ENCODE measurements at places on chromosomes 1 and 21.

GRCh38 chr21:28602546-28602945 is 390.1 kb downstream of the LTN1 start:
- no peak for DNase-seq

- no peak for DNase-seq
These were observed 15.2 kb upstream of the LGALS8 start for GRCh38 chr1:236508593-236509027.

DNA sequence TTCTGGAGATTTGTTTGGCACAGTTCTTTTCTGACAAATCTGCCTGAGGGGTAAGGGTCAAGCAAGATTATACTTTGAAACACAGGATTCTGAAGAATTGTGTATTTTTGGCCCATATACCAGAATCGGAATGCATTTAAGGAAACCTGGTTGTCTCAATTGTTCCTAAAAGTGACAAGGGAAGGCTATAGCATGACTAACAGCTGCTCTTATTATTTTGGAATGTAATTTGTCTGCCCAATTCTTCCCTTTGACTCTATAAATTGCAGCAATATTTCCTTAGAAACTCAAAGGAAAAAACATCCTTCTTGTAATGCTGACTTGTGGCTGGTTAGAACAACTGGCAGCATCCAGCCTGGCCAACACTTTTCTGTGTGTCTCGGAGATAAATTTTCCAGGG is 15.8 kb upstream of the VCAM1 start:
- DNase-seq: no peak

DNA sequence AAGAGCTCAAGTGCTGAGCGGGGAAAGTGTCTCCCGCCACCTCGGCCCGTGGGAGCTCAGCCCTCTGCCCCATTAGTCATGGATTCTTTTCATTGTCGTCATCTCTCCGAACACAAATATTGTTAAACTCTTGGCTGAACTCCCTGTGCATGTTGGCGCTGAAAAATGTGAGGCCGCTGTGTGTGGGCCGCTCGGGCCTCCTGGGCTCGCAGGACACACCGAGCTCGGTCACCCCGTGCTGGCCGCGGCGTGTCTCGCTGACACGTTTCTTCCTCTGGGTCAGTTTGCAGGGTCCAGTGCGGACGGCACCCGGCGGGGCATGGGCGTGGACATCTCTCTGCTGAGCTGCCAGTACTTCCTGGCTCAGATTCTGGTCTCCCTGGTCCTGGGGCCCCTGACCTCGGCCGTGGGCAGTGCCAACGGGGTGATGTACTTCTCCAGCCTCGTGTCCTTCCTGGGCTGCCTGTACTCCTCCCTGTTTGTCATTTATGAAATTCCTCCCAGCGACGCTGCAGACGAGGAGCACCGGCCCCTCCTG is 25.6 kb downstream of the SLC45A1 start:
- DNase-seq: no peak

GRCh38 chr1:15803380-15803779 is 4.1 kb downstream of the UQCRHL start:
- peak; percentile 73 for DNase-seq

DNA sequence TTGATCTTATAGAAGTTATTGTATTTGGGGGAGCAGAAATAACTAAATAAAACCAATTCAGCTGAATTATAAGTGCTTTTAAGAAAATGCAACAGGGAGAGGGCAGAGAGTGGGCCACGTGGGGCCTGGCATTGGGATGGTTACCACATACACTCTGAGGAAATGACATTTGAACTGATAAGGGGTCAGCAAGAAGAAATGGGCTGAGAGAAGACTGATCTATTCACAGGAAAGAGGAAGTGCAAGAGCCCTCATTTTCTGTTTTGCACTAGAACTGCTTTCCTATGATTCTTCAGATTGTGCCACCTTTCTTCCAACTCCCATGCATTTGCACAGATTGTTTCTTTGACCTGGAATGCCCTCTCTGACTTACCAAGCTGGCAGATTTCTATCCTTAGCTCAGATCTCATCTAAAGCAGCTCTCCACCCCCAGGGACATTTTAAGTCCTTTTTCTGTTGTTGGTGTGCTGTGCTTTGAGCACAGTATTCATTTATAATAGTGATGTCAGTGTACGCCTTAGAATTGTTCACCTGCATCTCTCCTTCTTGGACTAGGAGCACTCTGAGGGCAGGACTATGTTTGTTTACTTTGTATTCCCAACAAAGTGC is 115.9 kb downstream of the FGGY start:
- peak; percentile 1 for DNase-seq

DNA sequence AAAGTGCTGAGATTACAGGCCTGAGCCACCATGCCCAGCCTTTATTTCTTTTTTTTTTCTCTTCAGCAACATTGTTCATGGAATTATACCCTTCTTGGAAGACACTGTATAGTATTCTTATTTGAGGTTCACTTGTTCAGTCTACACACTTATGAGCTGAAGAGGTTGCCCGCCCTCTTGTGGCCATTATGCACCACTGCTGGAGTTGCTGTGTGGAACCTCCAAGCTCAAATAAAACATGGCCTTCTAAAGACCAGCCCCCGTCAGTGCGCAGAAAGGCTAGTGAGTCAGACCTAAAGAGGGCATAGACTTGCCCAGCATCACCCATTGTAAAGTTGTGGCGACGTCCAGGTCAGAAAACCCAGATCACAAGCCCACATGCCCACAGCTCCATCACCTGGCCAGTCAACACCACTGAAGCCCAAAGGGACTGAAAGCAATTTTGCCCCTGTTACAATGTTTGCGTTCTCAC is 20.4 kb downstream of the LURAP1 start:
- peak; percentile 87 for DNase-seq

- DNase-seq: no peak
These were observed 42.4 kb downstream of the FBXO2 start for GRCh38 chr1:11611638-11612327.

DNA sequence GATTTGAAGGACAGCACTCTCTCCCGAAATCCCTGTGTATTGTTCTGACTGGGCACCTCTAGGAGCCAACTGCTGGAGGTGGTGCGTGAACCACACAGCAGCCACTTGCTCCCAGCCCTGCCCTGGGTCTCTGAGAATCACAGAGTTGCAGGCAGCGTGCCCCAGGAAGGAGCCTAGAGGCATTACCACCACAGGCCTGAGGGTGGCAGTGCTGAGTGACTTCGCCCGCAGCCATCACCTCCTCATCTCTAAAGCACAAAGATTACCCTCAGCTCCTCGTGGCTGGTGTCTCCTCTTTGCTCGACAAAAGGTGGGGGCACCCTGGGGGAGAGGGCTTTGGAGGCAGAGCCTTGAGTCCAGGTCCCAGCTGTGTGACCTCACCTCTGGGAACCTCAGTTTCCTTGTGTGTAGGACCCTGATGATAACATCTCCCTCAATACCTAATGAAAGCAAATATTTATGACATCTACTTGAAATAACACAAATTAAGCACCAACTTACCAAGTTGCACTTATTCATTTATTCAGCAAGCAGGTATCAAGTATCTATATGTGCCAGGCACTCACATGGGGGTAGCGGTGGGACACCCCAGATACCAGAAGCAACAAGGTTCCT is 86.3 kb downstream of the VWA5B1 start:
- peak; percentile 68 for DNase-seq

GRCh38 chr1:74771913-74772515 is 39.1 kb downstream of the TYW3 start:
- peak; percentile 73 for DNase-seq

GRCh38 chr1:99613716-99614115 is 32.2 kb upstream of the PALMD start:
- no peak for DNase-seq

DNA sequence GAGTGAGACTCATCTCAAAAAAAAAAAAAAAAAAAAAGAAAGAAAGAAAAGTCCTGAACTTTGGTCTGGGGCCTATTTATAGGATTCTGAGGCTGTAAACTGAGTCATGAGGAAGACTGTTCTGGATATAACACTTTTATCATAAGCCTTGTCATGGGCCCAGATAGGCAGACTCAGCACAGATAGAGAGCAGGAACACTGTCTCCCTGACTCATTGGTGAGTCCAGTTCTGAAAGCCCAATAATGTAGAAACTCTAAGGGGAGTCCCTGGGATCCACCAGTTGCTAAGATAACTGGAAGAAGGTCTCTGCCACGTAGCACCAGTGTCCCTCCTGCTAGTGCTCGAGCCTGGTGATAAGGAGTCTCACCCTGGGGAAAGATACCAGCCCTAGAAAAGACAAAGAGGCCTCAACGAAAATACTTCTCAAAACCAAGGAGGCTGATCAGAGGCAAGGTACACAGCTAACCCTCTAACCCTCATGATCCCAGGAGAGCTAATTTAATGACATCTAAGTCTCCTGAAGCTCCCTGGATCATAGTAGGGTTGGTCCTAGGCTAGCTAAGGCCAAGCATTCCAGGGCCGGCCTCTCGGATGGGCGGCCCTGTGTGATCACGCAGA is 43.5 kb downstream of the LPAR3 start:
- no peak for DNase-seq

Measured in NAMALWA (cell line).